ENCODE measurements at places on chromosomes 3 and 15.

- no peak for DNase-seq
Observed at GRCh38 chr3:14701676-14702075, 26.7 kb downstream of the C3orf20 start.

- DNase-seq: no peak
Observed at GRCh38 chr3:46889381-46890110, 12.0 kb downstream of the PTH1R start.

GRCh38 chr3:180295811-180296210, 259.1 kb upstream of the PEX5L start:
- no peak for DNase-seq

DNA sequence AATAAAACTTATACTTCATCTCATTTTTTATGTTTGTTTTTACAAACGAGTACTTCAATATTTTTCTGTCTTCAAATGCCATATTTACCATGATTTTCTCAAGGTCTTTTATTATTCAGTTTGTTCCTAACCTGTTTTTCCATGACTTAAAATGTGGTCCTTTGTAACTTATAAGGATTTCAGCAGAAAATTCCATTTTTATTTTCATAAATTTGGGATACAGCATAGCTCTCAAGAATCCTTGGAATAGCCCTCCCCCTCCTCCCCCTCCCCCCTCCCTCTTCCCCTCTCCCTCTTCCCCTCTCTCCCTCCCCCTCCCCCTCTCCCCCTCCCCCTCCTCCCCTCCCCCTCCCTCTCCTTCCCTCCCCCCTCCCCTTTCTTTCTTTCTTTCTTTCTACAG, 14.9 kb upstream of the STX19 start:
- no peak for DNase-seq

All from endodermal cell (in vitro differentiated cells).